ENCODE measurements at places on chromosomes 1 and 21.

- no peak for DNase-seq
Observed at GRCh38 chr1:74324684-74325448, 89.7 kb downstream of the TNNI3K start.

GRCh38 chr1:56133522-56134472 lies 445.6 kb downstream of the PLPP3 start:
- DNase-seq: no peak

DNA sequence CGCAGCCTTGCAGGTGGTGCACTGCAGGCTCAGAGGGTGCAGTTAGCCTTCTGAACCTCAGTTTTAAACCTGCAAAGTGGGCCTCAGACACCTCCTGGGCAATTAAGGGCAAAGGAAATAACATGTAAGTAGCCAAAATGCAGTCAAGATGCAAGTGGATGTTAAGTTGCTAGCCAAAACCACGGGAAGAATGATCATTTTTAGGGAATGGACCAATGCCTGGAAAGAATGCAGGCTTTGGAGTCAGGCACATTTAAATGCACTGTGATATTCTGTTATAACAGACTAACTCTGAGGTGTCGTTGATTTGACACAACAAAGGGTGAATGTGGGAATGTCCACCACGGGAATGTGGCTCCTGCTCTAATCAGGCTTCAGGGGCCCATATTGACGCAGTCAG lies 57.9 kb upstream of the PTGFRN start:
- DNase-seq: no peak

DNA sequence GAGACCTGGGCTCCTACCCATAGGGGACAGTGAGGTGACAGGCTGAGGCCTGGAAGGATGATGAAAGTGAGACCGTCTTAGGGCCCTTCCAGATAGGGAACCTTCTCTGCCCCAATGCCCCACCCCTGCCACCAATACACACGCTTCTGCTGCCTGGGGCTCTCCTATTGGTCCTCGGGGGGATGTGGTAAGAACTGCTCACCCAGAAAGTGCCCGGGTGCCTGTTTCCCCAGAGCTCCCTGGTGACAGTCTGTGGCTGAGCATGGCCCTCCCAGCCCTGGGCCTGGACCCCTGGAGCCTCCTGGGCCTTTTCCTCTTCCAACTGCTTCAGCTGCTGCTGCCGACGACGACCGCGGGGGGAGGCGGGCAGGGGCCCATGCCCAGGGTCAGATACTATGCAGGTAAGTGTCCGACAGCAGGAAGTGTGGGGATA lies 948 bp downstream of the SEMA4A start:
- DNase-seq: peak; percentile 92

- peak; percentile 58 for DNase-seq
Observed at GRCh38 chr1:41282679-41283317, 40.7 kb upstream of the SCMH1 start.
